ENCODE measurements at places on chromosomes 4 and X. TPM values are rescaled to one million over a fixed set of nuclear protein-coding genes. Genes with fewer than 3 reads are reported as not detected.

Gene C4orf36
- total RNA-seq: 1.9 TPM

Gene NEIL3
- 5.0 TPM for total RNA-seq

Gene CTAG1A
- total RNA-seq: not detected

Gene CDKL2
- total RNA-seq: 0.49 TPM

Gene STK32B
- total RNA-seq: 6.5 TPM

Gene GABRE
- total RNA-seq: 173 TPM

Gene MAGED4B
- 8.6 TPM for total RNA-seq

Gene VMA21
- 28.7 TPM for total RNA-seq

Gene FGF16
- total RNA-seq: 0.49 TPM

Gene TAF7L
- 0.20 TPM for total RNA-seq

Gene SPRY1
- total RNA-seq: 82.4 TPM

Gene BMP3
- 1.5 TPM for total RNA-seq

DNA sequence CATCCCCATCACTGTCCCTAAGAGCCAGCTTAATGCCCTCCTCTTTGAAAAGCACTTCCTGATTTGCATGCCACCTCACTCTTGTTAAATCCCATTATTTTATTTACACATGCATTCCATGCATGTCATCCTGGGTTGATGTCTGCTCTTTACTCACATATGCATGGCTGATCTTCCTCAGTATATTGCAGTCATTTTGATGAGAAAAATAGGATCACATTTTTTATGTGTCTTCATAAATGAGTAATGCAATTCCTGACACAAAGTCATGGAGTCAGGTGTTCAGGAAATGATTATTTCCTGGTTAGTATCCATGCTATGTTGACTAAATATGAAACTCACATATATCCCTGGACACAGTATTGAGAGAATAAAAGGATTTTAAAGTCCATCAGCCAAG is 204.7 kb downstream of the SLIT2 start:
- DNase-seq: no peak

GRCh38 chrX:85140964-85141363 is 102.6 kb downstream of the SATL1 start:
- DNase-seq: no peak

DNA sequence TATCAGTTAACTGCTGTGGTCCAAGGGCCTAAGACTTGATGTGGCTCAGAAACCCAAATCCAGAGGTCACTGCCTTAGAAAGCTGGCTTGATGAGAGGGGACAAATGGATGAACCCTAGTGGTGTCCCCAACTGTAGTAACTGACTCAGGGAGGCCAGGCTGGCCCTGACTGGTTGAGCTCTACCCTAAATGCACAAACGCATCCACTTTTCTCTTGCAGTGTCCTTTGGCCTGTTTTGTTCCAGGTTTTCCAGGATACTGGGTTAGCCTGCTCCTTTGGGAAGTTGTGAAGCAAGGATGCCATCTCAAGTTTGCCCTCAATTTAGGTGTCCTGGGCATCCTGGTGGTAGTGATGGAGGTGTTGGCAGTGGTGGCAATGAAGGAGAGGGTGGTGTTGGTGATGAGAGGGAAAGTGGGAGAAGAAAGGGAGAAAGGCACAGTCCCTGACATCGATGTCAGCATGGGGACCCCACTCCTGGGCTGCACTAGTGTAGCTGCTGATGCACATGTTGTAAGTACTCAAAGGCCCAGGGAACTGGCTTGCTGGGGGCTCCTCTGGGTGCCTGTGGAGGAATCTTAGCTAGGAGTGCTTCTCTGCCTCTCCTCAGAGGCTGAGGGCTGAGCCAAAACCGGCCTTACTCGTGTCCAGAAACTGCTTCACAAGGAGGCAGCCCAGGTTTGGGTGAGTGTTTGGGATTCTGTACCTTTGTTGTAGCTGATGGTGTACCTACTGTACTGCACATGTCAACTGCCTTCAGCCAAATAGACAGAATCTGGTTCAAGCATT is 2.9 kb upstream of the HAND2 start:
- no peak for DNase-seq

DNA sequence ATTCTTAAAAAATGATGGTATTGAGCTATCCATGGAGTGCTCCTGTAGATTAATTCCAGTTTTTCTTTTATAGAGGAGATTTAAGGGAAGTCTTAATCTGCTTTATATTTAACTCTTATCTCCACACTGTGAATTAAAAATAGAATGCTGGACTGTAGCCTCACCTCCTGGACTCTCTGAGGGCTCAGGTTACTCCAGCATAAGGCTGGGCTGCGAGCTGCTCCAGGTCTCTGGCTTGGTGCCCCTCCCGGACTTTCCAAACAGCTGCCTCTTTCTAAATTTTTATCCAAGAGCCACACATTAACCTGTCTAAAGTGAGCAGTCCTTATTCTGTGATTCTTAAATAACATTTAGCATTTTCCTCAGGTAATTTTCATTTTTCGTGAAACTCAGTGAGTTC is 218.7 kb upstream of the JADE1 start:
- no peak for DNase-seq

DNA sequence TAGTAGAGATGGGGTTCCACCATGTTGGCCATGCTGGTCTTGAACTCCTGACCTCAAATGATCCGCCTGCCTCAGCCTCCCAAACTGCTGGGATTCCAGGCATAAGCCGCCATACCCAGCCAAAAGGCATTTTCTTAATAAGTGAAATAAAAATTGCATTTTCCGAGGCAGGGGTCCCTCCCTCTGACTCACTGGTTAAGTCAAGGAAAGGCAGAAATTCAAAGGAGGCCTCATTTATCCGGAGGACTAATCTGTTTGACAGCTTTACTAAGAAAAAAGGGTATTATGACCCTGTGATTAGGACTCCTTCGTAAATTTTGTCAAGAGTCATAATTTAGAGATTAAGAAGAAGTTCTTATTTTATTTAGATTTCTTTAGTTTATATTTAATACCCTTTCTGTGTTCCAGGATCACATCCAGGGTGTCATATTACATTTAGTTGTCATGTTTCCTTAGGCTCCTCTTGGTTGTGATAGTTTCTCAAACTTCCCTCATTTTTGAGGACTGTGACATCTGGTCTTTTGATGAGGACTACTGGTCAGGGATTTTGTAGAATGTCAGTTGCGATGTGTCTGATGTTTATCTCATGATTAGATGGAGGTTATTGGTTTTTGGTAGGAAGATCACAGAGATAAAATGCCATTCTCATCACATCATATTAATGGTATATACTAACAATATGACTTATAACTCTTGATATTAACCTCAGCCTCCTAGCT is 753.7 kb upstream of the AMOT start:
- DNase-seq: no peak

DNA sequence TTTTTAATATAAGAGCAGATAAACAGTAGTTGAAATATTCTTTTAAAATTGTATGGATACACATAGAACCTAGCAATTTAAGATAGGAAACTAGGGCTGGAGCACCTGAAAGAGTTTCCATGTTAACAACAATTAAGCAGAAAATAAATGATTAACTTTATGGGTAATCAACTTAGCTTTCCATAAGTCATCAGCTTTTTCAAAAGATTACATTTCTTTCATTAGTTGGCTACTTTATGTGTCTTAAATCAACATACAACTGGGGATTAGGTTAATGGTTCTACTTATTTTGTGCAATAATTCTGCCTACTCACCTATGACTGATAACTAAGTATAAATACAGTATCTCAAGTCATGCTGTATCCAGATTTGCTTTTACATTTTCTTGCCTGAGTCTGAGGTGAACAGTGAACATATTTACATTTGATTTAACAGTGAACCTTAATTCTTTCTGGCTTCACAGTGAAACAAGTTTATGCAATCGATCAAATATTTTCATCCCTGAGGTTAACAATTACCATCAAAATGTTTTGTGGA is at the start of gene ANXA10:
Gene ANXA10, plus strand, starts transcription at position 362 of the 537 bp plus-strand sequence. Its CDS starts 164 bp downstream, at position 526.
- no peak for DNase-seq

- no peak for DNase-seq
These were observed 24.7 kb downstream of the TECRL start for GRCh38 chr4:64384237-64385203.

DNA sequence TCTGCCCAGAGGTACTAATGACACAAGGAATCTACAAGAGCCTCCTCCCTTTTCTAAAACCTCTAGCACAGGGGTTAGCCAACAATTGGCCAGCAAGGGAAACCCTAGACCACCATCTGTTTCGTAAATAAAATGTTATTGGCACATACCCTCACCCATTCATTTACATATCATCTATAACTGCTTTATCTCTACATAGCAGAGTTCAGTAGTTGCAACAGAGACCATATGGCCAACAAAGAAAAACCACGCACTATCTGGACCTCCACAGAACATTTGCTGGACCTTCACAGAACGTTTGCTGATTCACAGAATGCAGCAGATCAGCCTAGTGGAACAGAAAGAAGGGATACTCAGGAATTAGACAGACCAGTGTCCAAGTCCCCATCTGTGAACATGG is 9.4 kb downstream of the SLC2A9 start:
- no peak for DNase-seq

DNA sequence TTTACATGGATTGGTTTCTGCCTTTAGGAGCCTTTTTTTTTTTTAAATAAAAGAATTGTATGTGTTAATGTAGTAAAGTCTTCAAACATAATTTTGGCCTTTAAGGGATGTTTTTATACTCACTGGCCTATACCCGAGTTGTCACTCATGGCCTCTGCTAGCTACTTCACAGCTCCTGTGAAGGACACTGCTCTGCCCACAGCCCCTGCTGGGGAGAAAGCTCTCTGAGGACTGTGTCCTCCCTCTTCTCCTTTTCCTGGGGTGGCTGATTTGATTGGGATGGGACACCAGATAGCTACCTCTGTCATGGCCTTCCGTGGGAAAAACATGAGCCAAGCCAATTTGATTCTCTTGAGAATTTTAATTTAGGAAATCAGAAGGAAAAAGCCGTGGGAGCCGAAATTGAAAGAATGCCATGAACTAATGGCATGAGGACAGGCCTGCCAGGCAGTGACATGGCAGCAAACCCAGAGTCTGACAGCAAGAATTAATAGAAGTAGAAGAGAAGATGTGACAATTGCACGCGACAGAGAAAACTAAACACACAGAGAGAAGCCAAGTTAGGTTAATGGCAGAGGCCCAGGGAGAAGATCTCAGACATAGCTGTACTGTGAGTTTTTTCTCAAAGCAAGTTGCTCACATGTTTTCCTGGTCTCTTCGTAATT is 81.4 kb downstream of the ARHGAP10 start:
- peak; percentile 50 for DNase-seq

GRCh38 chr4:48499551-48500066 is 9.6 kb downstream of the ZAR1 start:
- no peak for DNase-seq

DNA sequence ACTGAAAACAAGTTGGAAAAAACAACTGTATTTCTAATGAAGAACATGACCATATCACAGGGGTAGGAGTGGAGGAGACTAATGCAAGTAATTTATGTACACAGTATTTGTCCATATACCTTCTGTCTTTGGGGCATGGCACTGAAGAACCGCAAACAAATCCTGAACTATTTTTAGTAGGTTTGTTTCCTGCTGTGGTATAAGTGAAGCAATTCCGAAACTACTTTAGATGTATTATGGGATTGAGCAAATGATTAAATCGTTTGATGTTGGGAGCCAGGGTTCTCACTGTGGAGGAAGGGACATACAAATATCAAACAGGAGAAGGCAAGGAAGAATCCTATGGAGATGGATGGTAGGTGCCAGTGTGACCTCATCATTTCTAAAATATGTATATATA is 18.9 kb upstream of the SH3KBP1 start:
- DNase-seq: no peak

DNA sequence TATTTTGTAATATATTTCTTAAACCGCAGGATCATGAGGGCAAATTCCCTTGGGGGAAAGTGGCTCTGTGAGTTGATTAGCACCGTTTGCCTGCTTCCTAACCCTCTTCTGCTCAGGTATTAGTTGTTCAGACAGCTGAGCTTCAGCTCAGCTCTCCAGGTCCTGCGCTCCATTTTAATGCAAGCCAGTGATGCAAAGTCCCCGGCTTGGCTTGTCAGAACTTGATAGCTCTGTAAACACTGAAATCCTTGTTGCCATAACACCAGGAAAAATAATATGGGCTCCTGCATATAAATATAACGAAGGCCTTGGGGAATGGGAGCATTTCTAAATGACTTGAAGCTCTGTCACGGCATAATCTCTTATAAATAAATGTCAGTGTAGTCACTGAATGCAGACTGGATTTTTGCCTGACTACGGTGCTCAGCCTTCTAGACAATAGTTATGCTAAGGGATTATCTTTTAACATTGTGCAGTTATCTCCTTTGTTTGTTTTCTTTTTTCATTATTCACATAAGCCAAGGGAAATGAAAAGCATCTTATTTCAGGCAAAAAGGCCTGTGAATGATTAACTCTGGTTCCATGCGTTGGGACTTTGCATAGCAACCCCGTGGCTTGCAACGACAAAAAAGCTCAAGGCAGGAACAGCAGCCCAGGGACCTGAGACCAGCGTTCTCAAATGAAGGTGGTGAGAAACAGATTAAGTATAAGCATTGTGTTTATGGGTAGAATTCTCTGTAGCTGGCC is 253.2 kb downstream of the SPRY1 start:
- peak; percentile 96 for DNase-seq

DNA sequence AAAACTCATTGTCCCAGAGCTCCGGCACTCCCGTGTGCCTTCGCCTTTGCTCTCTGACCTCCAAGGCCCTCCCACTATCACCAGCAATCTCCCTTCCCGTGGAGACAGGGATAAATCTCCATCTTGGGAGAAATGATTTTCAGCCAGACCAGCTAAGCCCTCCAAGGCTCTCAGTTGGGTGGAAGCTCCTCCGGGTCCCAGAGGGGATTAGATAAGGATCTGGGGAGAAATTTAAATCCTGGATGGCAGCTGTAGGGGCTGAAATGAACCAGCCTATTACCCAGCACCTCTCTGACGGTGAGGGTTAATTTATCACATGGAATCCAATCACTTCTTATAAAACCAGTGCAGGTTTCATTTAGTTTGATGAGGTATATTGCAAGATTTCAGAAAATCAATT is 366.2 kb downstream of the FBXW7 start:
- no peak for DNase-seq

GRCh38 chr4:36054694-36055422 is 189.5 kb downstream of the ARAP2 start:
- no peak for DNase-seq

GRCh38 chr4:125244848-125245450 is 69.8 kb upstream of the FAT4 start:
- no peak for DNase-seq

DNA sequence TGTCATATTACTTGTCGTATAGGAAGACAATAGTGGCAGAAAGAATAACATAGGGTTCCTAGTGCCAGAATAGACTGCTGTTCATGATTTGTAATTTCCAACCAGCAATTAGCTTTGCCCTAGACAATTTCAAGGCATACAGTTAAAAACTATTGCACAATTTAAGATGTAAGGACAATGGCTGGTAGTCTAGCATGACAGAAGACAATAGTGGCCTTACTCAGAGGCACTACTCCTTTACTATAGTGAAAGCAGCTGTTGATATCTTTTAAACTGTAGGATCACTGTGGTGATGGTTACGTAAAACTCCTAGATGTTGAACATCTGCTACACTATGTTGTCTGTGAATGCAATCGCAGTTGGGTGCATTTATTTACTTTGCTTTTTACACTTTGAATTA is 234.5 kb downstream of the RBMX2 start:
- DNase-seq: no peak

DNA sequence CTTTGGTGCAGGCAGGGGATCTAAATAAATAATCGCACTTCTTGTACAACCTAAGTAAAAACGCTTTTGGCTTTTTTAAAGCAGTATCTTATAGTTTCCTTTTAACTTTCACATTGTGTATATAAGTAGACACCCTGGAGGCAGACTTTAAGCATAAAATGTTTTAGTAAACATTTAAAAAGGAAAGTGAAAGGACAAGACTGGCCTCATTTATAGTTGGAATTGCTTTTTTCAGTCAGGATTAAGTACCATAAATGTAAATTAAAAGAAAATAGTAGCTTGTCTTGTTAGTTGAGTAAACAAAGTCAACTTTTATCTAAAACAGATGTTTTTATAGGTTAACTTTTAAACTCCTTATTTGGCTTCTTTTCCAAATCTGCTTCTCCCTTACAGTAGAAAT is 39.7 kb downstream of the PTPN13 start:
- no peak for DNase-seq

Data from skin of body (tissue), 3 donors.